Vagina (tissue), 2 donors: ENCODE measurements at places on chromosomes 1 and 21. TPM values are rescaled to one million over a fixed set of nuclear protein-coding genes. Genes with fewer than 3 reads are reported as not detected.

Gene OR2L3
- total RNA-seq, result not detected

Gene DENND2C
- total RNA-seq, result 25.5 TPM

Gene KANK4
- 1.2 TPM for total RNA-seq

Gene SPATA21
- not detected for total RNA-seq

Gene RBP7
- 36.3 TPM for total RNA-seq

Gene CAMK1G
- total RNA-seq, result not detected

Gene RYR2
- 1.5 TPM for total RNA-seq

Gene STUM
- total RNA-seq, result 6.4 TPM

Gene KCNQ4
- 2.0 TPM for total RNA-seq

Gene TCEA3
- 26.5 TPM for total RNA-seq

Gene ATF3
- total RNA-seq, result 34.9 TPM

Gene RTCA
- total RNA-seq, result 14.5 TPM

Gene SIK1
- 93.5 TPM for total RNA-seq

Gene RPE65
- not detected for total RNA-seq

Gene HMGB4
- not detected for total RNA-seq

Gene PPIE
- 32.4 TPM for total RNA-seq

Gene KRTAP27-1
- total RNA-seq, result not detected

Gene SAMD13
- not detected for total RNA-seq

Gene ADAMTS5
- total RNA-seq, result 20.4 TPM

Gene CHD5
- total RNA-seq, result 2.0 TPM

Gene DR1
- 20.6 TPM for total RNA-seq
